Activated gamma-delta T cell treated with Interleukin-2 at 50 U/mL for 16 hours (primary cell): ENCODE measurements at places on chromosomes 7 and 10.

- DNase-seq: no peak
Observed at GRCh38 chr7:8260871-8261694, 884 bp downstream of the ICA1 start.

DNA sequence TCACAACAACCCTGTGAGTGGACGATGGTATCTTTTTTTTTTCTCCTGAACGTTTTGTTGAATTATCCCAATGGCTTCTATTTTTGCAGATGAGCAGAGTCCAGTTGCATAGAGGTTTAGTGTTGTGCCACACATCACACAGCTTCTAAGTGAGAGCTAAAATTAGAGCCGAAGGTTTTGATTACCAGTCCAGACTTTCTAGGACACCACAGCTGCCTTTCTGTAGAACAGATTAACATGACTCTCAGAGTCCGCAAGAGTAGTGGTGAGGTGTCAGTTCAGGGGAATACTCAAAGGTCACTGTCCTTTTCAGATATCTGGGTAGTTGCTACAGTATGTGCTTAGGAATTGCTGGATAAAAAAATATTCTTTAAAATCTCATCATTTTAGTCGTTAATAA lies 13.8 kb downstream of the SGPL1 start:
- DNase-seq: no peak

- no peak for DNase-seq
Observed at GRCh38 chr10:84265418-84265817, 20.6 kb downstream of the RGR start.

DNA sequence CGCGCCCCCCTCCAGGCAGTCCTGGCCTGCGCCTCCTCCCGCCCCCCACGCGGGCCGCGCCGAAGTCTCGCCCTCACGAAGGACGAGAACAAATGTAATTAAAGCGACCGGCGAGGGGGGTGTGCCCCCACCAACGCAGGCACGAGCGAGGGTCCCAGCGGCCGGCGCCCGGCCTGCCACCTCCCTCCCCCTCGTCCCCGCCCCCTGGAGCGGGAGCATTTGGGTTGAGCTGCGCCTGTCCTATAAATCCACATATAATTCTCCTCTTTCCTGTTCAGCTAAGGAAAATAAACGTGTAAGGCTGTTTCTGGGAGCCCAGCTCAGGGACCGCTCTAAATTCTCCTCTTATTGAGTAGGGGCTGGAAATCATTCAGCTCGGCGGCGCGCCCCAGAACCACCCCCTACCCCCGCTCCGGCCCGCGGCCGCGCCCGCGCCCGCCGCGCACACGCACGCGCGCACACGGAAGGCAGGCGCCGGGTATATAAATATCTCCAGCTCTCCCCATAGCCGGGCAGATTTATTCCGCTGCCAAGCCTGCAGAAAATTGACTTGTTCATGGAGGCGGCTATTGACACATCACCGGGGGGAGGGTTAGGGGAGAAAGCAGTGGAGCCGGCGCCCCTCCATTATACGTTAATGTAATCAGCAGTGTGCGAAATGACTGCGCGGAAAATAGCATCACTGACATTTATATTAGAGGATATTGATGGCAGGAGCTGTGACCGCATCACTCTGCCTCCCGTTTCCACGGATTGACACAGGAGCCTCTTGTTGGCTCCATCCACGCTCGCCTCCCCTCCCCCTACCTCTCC lies 61.6 kb upstream of the BTRC start:
- no peak for DNase-seq

DNA sequence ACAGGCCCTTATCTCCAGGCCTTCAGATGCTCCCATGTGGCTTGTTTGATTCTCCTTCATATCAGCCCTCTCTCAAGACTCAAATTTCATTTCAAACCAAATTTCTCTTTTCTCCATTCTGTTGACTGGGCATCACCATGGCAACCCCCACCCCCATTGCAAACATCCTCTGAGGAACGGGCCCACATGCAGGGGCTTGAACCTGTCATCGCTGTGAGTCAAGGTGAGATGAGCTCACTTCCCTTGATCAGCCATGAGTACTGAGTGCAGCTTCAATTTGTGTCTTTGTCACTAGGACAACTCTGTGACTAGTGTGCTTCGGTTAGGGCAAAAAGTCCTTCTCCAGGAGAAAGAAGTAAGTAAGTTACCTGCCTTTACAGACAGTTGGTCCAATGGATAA lies 41.9 kb downstream of the CALML3 start:
- DNase-seq: no peak

GRCh38 chr10:124045801-124046355 lies 47.5 kb downstream of the CHST15 start:
- no peak for DNase-seq

- no peak for DNase-seq
Observed at GRCh38 chr7:127702052-127702652, 50.2 kb downstream of the SND1 start.

DNA sequence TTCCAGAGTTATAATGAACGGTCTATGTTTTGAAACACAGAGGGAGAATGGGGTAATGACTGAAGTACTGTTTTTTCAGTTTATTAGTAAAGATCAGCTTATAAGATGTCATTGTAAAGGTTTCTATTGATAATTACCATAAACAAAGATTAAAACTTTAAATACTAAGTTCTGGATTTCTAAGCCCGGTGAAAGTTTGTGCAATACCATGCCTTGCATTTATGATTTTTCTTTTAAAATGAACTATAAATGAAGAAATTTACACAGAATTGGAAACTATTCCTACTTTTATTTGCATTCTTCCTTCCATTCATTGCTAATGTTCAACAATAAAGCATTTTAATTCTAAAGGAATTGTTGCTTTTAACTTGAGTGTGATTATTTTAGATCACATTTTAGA lies 4.9 kb downstream of the MEOX2 start:
- DNase-seq: no peak
